HT1080 (cell line): ENCODE measurements at places on chromosomes 6 and 20.

DNA sequence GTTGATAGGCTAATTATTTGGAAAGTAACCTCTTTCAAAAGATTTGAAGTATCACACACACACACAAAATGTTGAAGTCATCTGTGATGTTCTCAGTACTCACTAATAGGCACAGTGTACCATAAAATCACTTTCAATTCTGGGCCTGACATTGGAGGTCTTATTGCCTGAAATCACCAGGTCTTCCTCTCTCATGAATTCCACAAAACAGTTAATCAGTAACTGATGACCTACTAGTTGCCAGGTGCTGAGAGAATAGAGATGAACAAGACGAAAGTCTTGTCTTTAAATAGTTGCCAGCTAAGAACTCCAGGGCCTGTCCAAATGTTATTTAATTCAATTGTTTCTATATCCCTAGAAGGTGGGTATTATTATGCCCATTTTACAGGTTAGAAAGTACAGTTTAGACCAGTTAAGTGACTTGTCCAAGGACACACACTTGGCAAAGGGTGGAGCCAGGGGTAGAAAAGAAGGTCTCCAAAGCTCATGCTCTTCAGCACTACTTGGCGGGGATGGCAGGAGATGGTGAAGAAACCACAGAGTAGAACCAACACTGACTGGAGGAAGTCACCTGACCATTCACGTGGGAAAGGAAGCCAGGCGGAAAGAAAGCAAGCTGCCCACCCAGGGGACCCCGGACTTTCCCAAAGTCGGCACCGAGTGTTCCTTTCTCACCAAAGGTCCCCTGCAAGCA is 116.4 kb downstream of the KIF6 start:
- DNase-seq = no peak

- no peak for DNase-seq
Measured at GRCh38 chr6:25456249-25457040, 177.3 kb downstream of the CARMIL1 start.

DNA sequence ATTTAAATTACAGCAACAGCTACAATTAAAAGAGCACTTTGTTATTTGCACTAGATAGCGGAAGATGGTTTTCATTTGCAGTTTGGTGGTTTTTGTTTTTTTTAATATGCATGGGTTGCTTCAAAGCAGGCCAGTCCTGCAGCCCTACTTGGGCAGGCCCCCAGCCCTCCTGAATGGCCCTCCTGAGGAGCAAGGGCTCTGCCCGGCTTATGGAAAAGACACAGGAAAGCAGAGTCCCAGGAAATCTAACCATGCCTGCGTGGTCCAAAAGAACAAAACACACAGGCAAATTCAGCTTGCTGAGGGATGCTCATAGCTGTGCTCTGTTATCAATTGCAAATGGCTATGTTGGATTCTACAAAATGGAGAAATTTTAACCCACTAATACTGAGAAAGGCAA is 371.1 kb upstream of the ARID1B start:
- no peak for DNase-seq

DNA sequence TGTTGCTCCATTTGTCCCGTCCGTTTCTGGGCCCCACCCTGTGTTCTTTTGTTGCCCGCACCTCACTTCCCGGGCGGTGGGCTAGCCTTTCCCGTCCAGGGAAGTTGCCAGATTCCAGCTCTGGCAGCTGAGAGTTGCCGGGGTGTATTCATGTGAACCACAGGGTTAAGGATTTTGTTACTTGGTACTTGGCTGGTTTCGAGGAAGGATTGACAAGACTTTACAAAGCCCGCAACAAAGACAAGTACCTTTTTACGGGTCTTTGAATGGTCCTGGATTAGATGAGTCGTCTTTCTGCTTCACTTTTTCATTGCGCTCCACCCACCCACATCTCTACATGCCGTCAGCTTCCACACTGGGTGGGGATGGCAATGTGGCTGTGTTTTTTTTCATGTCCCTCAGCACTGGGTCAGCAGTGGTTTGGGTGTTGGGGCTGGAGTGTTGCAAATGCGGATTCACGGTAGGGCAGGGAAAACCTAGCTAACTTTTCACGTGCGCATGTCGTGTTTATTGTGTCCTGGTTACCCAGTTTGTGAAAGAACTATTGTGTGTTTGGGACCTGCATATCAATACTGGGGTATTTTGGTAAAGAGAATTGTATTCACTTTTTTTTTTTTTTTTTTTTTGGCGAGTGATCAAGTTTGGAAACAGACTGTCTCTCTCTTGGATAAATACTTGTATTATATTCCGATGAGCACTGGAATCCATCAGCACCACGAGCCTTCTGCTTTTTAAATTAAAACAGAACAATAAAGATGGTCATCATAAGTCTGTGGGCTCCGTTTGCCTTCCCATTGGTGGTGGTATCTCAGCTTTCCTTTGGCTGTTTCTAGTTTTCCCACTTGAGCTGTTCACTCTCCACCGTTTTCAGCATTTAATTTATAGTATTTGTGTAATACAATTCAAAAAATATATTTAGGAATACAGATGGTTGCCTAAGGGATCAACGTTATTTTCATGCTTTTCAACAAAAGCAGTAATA is 1.2 kb downstream of the DUSP22 start:
- DNase-seq = no peak

- DNase-seq = no peak
Measured at GRCh38 chr6:108528878-108529277, 31.8 kb upstream of the FOXO3 start.

DNA sequence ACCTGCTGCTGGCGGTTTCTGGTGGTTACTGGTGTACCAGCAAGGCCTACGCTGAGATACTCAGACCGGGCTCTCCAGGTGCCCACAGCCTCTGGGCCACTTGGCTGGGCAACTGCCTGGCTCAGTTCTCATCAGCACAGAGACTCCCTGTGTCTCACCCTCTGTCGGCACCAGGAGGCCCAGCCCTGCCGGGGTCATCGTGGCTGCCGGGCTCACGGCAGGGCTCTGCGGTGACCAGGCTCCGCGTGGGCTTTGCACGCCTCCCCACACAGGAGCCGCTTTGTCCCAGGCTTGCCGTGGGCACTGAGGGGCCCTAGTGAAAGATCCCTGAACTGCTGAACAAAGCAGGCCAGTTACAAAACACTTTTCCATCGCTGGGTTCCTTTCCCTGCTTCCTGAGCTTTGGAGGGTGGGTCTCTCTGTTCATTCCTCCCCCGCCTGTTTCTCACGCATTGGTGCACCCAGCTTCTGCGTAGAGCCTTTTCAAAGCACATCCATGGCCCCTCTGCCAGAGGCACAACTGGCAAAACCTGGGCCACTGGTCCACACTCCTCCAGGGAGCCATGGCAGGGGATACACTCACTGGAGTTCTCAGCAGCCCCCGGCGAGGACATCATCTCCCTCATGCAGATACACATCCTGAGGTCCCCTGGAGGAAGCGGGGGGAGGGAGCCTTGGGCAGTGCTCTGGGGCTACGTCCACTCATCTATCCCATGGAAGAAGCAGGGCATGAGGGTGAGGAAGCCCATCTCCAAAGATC is 117.0 kb downstream of the NFATC2 start:
- DNase-seq = no peak

GRCh38 chr6:2990248-2990931 is 9.3 kb upstream of the NQO2 start:
- DNase-seq = no peak

DNA sequence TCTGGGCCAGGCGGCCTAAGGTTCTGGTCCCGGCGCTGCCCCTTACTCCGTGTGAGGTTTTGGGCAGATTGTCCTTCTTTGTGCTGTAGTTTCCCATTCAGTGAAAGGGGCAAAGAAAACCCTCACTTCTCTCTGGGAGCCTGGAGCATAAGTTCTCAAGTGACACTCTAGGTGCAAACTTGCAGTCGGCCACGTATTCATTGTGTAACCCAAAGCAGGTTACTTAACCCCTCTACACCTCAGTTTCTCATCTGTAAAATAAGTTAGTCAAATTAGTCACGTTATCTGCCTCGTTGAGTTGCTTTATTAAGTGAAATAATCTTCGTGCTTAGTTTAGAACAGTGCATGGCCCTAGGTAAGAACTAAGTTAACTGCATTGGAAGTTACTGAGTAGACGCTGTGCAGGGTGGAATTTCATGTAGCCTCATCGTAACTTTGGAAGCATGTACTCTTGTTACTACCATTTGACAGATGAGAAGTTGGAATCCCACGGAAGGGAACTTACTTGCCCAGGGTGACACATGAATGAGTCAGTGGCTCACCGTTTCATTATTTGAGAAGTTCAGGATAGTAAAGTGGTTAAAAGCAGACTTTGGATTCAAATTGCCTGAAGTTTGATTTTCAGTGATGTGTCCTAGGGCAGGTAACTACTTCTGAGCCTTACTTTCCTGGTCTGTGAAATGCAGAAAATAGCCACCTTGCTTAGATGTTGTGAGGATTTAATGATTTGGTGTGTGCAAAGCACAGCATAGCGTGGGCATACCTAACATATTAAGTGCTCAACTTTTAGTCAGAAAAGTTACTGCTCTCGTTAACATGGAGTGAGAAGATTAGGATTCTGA is 556 bp upstream of the MROH8 start:
- peak; percentile 73 for DNase-seq

DNA sequence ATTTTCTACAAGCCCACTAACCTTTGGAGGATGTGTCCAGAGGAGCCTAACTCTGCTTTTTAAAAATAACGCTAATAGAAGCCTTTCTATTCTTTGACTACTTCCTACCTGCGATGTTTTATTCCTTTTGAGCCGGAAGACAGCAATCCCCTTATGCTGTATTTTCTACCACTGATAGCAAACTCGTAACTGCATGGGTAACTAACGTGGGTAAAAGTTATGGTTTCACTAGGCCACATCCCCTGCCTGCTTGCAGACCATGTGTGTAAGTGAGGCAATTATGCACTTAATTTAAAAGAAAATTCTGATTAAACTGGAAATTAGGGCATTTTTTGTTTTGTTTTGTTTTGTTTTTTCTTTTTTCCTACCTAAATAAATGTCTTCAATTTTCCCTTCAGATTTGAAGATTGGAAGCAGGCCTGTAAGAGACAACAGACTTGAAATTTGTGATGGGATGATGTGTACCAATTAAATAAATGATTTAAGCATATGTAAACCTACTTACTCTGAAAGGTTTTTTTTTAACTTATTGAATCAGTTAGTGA is 931 bp downstream of the UFL1 start:
- DNase-seq = peak; percentile 8

DNA sequence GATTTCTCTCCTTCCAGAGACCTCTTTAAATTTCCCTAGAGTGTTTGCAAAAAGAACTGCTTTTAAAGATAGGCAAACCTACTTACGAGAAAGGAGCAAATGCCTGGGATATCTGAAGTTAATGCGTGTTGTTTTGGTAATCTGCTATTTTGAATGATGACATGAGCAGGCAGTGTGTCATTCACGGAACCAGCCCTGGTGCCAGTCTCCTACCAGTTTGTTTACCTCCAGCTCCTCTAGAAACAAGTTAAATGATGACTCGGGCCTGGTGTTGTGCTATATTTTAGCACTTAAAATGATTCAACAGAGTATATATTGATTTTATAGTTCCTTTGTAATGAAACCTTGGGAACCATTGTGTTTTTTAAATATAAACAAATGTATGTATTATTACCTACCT is 41.1 kb upstream of the MAP3K4 start:
- peak; percentile 67 for DNase-seq

GRCh38 chr20:21693322-21693721 is 12.1 kb upstream of the PAX1 start:
- DNase-seq = no peak

GRCh38 chr20:3221398-3222226 is 12.3 kb downstream of the ITPA start:
- DNase-seq = no peak

DNA sequence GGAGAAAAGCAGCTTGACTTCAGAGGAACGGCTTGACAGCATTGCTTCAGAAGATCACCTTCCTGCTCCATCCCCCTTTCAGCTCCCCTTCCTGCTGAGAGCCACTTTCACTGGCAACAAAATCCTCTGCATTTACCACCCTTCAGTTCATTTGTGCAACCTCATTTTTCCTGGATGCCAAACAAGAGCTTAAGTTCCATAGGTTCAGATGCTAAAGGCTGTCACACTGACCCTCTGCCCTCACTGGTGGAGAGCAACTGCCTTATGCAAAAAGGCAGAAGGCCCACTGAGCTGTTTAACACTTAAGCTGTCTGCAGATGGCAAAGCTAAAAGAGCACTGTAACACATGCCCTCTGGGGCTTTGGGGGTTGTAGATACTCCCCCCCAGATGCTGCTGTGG is 131.2 kb upstream of the SPACA1 start:
- DNase-seq = no peak

DNA sequence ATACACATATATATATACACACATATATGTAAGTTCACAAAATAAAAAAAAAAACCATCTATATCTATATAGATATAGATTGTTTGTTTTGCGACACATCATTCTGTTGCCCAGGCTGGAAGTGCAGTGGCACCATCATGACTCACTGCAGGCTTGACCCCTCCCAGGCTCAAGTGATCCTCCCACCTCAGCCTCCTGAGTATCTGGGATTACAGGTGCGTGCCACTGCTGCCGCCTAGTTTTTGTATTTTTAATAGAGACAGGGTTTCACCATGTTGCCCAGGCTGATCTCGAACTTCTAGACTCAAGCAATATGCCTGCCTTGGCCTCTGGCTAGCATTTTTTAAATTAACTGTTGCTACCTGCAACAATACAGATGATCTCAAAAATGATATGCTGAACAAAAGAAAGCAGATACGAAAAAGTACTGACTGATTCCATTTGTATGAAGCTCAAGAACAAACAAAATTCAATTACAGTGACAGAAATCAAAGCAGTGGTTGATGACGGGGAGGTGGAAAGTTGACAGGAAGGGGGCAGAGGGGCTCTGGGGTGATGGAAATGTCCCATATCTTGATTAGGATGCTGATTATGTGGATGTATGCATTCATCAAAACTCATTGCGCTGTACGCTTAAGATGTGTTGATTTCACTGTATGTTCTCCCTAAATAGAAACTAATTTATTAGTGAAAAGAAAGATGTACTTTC is 49.6 kb downstream of the ATXN1 start:
- peak; percentile 92 for DNase-seq

DNA sequence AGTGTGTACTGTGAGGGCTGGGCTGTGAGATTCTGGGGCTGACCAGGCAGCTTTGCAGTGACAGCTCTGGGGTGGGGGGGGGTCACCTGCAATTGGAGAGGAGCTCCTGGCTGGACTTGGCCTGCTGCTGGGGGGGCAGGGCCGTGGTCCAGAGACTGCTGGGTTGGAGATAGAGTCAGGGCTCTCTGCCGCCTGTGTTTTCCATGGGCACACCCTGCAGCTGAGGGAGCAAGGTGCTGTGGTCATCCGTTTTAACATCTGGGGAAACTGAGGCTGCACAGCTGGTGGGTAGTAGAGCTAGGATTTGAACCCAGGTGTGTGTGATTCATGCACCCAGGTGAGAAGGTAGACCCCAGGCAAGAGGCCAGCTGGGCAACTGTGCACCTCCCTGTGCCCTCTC is 7.3 kb downstream of the DLGAP4 start:
- no peak for DNase-seq

DNA sequence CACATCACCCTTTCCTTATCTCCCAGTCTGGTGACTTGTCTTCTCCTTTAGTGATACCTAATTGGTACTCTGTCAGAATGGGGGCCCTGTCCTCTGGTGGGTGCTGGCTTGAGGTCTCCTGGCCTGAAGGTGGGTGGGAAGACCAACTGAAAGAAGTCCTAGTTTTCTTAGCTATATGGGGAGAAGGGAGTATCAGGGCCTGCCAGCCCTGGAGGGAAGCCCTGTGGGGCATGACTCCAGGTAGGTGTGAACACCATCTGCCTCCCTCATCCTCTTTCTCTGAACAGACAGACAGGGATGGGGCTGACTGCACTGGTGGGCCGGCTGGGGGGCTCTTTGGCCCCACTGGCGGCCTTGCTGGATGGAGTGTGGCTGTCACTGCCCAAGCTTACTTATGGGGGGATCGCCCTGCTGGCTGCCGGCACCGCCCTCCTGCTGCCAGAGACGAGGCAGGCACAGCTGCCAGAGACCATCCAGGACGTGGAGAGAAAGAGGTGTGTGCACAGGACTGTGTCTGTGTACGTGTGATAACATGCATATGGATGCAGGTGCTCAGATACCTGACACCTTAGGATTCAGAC is 4.8 kb downstream of the CRIP3 start:
- DNase-seq = no peak
